Nucleus accumbens (tissue), 56 donors: ENCODE measurements at places on chromosomes 7 and 10.

- DNase-seq, result no peak
Measured at GRCh38 chr7:21346297-21346696, 81.6 kb upstream of the SP4 start.

DNA sequence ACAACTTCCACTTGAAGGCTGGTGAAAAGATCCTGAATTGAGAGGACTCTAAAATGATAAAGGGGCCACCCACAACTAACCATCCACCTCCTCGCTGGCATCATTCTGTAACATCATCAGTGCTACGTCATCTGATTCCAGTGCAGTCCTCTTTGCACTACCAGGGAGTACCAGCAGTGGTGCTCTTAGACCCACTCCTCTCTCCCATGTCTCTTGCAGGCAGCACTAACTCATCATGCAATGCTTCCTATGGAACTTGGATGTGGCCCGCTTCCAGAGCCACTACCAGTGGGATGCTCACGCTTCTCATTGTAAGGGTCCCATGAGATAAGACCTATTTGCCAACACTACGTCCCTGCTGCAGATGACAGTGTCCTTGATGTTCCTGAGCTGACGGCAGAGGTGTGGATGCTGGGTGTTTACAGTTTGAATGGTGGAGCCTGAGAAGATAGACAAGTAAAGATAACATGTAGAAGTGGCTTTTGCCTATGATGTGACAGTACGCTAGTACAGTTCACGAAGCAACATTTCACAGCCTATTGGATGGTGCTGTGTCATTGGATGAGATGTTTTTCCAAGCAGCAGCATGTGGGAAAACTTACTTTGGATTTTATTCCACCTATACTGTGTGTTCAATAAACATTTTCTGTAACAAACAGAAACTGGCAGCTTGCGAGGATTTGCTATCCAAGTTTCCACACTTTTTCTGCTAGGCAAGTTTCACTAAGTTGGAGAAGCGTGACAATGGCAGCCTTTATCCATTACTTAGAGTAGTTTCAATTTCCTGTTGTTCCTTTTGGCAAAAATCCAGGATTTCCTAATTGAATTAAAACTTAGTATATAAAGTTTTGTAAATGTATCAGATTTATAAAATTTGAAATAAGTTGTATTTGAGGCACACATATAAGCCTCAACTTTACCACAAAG is 35.8 kb upstream of the COBL start:
- no peak for DNase-seq

- DNase-seq, result no peak
Measured at GRCh38 chr7:150897502-150898474, 45.5 kb downstream of the AOC1 start.

DNA sequence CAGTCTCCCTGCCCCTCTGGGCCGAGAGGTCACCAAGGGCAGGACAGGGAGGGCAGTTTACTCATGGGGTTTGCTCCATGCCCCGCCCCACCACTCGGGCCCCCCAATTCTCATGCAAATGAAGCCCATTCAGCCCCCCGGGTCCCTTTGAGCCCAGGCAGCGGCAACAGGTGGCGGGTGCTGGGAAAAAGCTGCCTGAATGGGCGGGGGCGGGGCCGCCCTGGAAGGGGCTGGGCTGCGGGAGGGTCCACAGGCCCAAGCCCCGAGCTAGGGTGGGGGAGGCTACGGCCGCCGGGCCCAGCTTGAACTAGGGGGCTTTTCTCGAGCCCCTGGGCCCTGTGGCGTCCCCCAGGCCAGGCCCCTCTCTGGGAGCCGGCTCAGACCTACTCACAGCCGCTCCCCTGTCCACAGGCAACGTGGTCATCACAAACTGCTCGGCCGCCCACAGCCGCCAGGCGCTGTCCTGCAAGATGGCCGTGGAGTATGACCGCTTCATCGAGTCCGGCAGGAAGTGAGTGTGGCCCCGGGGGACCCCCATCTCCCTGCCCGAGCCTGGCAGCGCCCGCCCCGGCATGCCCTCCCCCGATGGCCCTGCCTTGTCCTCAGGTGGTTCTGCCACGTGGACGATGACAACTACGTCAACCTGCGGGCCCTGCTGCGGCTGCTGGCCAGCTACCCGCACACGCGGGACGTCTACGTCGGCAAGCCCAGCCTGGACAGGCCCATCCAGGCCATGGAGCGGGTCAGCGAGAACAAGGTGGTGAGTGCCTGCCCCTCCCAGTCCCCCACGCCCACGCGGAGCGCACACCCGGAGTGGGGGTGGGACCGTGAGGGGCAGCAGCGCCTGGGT is 5.5 kb downstream of the LFNG start:
- DNase-seq, result no peak

- DNase-seq, result no peak
Measured at GRCh38 chr7:100884736-100885439, 4.6 kb downstream of the UFSP1 start.

GRCh38 chr10:100873146-100873826 is 39.5 kb upstream of the SLF2 start:
- DNase-seq, result no peak

DNA sequence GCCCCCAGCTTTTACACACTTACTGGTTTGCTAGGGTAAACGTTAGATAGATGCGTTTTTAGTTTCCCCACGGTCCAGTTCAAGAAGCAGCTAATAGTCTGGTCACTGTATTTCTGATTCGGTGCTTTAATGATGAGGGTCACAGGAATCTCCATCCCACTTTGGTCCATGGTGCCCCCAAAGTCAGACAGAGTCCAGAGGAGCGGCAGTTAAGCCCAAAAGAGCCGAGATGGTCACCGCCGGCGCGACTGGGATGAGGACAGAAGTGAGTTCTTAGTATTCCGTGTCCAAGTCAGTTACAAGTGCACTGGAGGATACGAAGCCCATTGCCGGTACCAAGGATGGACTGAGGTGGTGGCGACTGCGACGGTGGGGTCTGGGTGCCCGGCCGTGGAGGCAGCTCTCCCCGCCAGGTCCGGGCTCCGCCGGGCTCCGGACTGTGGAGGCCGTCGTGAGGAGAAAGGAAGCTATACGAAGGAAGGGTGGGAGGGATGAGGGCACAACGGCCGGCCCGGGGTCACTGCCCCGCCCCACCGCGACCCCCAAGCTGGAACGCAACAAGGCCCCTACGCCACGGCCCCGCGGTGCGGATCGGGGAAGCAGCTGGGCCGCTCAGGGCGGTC is 663 bp downstream of the HERPUD2 start:
- no peak for DNase-seq

DNA sequence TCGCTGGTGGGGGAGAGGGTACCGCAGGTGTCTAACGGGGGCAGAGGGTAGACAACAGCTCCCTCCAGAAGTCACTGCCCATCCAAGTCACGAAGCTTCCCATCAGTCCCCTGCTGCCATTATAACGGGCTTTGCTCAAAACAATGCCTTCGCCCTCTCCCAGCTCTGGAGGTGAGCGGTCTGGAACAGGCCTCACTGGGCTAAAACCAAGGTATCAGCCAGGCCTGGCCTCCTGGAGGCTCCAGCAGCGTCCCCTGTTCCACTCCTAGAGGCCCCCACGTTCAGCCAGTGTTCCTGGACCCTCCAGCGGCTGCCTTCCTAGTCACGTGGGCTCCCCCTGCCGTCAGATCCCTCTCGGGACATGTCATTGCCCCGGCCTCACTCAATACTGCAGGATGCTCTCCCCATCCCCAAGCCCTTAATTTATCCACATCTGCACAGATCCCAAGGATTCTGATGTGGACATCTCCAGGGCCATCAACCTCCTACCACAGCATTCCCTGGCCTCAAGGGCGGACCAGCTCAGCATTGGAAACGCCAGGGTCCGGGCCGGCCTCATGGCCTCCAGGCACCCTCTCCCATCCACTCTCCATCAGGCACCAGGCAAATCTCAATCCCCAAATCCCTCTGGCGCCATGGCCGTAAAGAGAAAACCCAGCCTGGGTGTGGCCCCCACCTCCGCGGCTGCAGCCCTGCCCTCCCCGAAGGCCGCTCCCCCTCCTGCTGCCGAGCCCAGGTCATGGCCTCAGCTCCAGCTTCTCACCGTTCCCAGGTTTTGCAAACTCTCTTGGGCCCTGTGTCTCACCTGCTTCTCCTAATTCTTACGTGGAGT is 104.1 kb upstream of the FAM20C start:
- no peak for DNase-seq

DNA sequence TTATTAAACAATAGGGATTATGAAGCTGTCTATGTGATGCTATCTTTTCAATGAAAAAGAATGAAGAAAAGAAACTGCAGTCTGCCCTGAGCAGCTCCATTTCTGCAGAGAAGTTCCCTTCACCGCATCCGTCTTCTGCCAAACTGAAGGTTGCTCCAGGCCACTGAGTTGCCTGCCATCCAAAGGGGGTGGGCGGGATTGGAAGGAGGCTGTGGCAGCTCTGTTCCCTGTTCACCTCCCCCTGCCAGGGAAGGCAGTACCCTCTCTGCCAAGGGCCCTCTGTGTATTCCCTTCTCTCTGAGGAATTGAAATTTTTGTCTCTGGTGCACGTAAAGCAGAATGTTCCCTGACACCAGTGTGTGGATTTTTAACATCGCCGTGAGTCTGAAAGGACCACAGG is 243.1 kb upstream of the GHITM start:
- DNase-seq, result no peak

- no peak for DNase-seq
Measured at GRCh38 chr10:67976292-67977245, 92.1 kb downstream of the SIRT1 start.

DNA sequence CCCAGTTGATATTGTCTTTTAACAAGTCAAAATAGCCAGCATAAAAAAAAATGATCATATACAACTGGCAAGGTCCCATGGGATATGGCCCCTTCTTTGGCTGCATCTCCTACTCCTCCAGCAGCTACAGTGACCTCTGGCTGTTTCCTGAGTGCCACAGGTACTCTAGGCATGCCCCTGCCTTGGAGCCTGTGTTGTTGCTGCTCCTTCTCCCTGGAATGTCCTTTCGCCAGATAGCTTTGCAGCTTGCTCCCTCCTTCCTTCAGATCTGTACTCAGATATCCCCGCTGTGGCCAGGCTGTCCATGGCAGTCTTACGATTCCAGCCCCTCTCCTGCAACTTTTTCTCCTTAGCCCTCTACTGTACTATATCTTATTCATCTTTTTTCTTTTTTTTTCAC is 23.3 kb downstream of the CNNM2 start:
- DNase-seq, result no peak

DNA sequence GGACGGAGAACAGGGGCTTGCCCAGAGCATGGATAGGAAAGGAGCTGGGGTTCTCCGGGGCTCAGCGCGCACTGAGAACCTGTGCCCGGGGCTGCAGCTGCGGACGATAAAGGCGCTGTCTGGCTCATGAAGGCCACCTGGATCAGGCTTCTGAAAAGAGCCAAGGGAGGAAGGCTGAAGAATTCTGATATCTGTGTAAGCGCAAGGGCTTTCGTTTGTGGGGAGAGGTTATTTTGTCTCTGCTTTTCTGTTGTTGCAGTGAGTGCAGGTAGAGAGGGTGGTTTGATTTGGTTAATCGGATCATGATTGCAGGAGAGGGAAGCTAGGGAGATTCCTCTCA is 250.5 kb downstream of the NSUN6 start:
- peak; percentile 4 for DNase-seq

DNA sequence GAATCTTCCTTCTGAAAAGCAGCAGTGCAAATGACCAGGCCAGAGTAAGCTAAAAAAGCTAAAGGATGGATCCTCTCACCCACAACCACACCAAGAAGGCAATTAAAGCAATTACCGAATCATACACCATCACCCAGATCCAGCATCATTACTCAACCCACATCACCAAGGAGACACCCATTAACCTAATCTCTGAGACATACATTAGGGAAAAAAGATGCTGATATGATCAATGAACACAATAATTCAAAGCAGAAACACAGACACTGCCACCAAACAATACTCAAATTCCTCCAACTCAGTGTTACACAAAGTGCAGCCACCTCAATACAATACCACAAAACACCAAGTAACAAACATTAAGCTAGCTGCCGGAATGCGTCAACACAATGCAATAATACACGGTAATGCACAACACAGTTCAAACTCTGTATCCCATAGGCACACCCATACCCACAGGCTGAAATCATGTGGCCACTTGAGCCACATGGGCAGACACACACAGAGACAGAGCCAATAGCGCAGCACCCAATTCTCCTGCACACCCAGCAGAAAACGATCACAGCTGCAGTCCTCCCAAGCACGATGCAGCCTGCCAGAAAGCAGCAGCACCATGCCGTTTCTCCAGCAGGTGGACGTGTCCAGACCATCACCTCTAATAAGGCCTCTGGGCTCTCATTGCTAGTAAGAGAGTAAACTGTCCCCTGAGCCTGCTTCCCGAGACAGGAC is 21.5 kb downstream of the PAX2 start:
- no peak for DNase-seq

- DNase-seq, result no peak
Measured at GRCh38 chr10:90862908-90863514, 5.2 kb upstream of the HTR7 start.

- no peak for DNase-seq
Measured at GRCh38 chr7:154907651-154908620, 95.0 kb downstream of the PAXIP1 start.

- no peak for DNase-seq
Measured at GRCh38 chr10:111879969-111880368, 303.6 kb downstream of the GPAM start.

- no peak for DNase-seq
Measured at GRCh38 chr7:106326594-106327537, 42.1 kb upstream of the NAMPT start.

DNA sequence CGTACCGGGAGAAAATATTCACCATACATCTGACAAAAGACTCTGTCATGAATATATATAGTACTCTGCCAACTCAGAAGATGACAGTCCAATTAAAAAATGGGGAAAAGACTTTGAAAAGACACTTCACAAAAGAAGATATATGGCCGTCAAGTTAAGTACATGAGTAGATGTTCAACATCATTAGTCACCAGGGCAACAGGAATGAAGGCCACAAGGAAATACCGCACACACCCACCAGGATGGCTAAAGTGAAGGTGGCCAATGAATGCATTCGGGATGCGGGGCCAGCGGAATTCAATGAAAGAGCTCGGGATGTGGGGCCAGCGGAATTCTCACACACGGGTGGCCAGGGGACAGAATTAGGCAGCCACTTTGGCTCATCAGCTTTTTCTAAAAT is 42.2 kb downstream of the MAD1L1 start:
- DNase-seq, result no peak

GRCh38 chr7:105648561-105649401 is 67.5 kb upstream of the EFCAB10 start:
- no peak for DNase-seq

DNA sequence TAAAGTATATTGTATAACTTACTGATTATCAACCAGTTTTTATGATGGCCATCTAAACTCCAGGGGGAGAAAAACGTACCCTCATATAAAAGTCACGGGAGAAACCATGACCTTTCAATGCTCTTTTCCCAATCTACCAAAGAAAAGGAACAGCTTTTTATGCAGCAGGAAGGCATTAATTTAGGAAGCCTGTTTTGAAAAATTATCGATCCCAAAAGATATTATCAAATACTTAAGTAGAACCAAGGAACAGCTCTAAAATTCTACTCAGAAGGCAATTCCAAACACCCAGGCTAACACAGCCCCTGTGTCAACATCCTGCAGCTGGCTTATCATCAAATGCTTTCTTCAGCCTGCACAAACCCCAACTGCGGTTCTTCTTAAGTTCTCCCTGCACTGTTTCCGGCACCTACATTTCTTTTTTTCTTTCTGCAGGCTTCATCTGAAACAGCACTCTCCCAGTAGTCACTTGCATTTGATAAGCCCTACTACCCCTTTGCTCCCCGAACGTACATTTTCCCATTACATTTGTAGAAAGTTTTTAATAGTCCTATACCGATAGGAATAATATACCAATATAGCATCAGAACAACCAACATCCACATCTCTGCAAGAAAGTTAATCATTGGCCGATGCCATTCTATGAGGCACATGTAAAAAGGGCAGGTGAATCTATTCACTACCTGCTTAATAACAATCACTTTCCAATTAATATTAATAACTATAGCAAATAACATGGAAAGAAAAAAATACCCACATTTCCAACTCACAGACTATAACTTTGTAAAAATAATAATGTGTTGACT is 47.9 kb downstream of the PIP4K2A start:
- DNase-seq, result no peak
